ENCODE measurements at places on chromosomes 16 and 17.

DNA sequence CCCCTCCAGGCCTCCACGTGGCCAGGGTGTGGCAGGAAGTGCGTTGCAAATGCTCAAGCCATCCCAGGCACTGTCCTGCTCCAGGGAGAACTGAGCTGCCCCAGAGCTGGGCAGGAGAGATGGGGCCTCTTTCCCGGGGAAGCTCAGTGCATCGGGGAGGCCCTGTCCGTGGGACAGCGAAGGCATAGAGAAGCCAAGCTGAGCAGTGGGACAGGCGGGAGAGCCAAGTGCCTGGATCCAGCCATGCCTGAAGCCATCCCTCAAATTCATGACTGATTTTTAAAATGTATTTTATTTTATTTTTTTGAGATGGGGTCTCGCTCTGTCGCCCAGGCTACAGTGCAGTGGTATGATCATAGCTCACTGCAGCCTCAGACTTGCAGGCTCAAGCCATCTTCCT is 25.4 kb upstream of the SSTR5 start:
- no peak for DNase-seq

DNA sequence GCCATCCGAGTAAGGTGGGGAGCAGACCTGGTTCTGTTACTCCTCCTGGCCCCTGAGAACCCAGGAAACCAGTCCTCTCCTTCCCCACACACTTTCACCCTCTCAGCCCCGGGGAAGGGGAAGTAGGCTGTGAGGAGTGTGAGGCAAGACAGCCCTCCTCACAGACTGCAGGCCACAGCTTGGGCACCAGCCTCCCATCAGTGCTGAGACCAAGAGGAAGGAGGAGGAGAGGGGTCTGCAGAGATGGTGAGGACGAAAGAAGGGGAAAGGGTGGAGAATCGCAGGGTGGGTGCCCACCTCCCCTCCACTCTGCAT is 7.0 kb downstream of the G6PC3 start:
- DNase-seq = no peak

- no peak for DNase-seq
Observed at GRCh38 chr17:58968426-58969061, 138.1 kb downstream of the TRIM37 start.

- DNase-seq = no peak
Observed at GRCh38 chr16:77324729-77325128, 110.1 kb downstream of the ADAMTS18 start.

DNA sequence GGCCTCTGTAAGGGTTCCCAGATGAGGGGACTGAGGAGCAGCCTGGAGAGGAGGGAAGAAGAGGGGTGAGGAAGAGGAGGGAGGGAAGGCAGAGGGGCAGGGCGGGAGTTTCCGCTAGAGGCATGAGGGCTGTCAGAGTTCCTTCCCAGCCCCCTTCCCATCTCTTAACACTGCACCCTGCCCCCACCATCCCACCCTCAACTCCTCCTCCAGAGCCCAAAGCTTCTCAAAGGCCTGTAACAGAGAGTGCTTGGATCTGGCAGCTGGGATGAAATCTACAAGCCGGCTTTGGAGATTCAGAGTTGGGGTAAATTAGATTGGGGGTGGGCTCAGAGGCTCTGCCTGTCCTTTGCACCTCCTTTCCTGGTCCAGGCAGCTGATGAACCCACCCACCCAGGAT is 57.3 kb upstream of the DLX4 start:
- no peak for DNase-seq

- DNase-seq = peak; percentile 50
Observed at GRCh38 chr16:85554889-85555718, 58.0 kb upstream of the GSE1 start.

DNA sequence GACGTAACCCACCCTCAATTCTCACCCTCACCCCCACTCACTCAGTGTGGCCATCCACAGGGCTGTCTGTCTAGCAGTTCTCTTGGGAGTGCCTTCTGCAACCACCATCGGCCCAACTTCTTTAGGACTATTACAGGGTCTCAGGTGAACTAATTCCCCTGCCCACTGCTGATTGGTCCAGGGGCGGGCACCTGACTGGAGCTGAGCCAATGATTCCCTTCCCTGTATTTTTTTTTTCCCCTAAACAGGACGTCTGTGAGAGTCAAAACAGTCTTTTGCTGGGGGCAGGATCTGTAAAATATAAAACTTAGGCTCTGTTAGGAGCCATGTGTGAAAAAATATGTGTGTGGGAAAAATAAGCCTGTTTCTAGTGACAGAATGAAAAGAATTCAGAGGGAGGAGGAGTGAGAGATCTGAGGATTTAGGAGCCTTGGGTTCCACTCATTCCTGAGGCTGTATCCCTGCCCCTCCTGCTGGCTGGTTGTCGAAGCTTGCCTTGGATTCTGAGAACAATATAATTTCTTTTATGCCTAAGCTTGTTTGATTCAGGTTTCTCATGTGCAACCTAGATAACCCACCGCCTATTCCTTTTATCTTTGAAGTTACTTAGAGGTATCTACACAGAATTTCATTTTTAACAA is 115.0 kb downstream of the SPACA3 start:
- DNase-seq = no peak

DNA sequence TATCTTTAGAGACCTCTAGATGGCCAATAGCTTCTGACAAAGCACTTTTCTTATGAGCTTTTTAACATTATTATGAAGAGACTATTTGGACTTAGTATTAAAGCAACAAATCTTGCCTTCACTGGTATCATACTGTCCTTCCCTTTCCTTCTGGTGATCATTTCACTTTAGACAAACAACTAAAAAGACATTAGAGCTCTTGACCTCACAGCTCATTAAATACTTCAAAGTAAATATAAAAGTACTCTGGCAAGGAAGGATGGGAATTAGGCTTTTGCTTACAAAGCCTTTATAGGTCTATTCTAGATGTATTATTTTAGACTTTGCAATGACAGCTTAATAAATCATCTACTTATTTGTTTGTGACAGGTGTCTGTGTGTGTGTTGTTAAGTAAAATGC is 11.1 kb downstream of the STXBP4 start:
- no peak for DNase-seq

- no peak for DNase-seq
Observed at GRCh38 chr17:8016632-8017424, 14.4 kb downstream of the GUCY2D start.

DNA sequence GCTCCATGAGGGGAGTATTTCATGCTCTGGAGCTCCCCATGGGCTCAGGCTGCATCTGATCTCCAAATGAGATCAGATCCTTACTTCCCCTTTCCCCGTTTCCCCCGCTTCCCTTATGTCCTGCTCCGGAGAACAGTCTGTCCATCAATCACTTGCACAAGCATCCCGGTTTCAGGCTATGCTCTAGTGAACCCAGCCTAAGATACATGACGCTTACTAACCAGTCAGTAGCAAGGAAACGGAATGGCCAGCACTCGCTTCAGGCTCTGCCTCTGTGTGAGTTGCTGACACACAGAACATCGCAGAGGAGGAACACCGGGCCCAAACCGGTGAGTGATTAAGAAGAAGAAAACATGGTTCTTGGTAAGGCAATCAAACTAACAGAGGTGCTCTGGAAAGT is 9.4 kb upstream of the ATP5MC1 start:
- DNase-seq = no peak

DNA sequence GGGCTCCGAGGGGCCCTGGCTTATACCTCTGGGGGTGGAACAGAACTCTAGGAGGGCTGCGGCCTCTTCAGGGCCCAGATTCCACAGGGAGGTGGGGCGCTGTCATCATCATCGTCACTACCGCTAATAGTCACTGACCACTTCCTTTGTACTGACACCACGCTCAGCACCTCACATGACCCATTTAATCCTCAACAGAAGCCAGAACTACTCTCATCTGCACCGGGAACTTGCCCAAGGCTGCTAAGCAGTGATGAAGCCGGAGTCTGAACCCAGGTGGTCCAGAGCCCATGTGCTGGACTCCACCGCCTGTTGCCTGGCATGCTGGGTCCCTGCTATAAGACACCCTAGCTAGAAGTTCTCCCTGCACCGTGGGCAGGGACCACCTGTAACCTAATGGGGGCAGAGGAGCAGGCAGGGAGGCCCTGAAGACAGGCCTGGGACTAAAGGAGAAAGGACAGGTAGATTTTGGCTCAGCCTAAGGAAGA is 12.0 kb downstream of the UNC13D start:
- DNase-seq = no peak

- DNase-seq = no peak
Observed at GRCh38 chr16:54268766-54269165, 17.8 kb downstream of the IRX3 start.

DNA sequence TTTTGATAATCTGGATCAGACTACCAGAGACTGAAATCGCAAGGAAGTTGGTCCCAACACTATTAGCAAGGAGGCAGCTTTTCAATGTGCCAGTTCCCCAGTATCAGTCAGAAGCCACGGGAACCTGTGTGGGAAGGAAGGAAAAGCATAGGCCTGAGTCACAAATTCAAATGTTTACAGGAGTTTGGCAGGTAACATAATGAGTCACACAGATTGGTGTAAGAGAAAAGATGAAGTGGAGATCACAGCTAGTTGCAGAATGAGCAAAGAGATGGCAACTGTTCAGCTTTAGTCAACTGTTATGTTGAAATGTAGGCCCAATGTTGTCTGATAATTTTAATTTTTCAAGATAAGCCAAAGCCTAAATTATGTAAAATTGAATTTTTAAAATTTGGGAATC is 28.1 kb upstream of the ITGA2B start:
- DNase-seq = no peak

DNA sequence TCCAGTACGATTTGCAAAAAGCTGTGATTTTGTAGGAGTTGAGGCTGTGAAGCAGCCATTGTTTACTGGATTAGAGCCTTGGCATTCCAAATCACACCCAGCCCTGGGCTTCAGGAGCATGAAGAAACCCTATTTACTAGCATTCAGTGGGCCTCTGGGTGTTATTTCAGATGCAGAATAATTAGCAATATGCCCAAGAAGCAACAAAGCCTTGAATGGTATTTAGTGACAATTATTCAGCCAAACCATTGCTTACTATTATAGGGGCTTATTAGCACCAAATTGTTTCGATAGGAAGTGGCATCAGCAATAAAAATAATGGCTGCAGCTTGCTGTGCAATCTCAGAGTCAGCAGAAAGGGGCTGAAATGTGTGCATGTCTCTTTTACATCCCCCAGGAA is 166.6 kb upstream of the SHISA6 start:
- no peak for DNase-seq

DNA sequence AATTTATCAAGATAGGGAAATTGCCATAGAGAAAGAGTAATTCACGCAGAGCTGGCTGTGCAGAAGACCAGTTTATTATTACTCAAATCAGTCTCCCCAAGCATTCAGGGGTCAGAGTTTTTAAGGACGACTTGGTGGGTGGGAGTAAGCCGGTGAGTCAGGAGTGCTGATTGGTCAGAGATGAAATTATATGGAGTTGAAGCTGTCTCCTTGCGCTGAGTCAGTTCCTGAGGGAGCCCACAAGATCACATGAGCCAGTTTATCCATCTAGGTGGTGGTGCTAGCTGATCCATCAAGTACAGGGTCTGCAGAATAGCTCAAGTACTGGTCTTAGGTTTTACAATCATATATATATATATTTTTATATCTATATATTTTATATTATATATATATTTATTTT is 6.0 kb upstream of the AQP8 start:
- no peak for DNase-seq

DNA sequence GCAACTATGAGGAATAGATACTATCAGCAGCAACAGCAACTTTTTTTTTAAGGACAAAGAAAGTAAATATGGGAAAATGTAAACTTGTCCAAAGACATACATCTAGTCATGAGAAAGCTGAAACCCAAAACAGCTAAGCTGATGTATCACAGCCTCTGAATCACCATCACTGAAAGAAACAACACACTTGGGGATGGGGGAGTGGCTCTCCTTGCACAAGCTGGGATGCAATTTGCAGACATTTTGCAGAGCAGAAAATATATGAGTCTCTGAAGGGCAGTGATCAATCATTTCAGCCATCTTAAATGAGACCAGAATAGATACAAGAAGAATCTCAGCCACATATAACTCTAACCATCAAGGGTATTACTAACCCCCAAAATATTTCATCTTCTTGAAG is 79.1 kb downstream of the GRIN2A start:
- no peak for DNase-seq

- no peak for DNase-seq
Observed at GRCh38 chr17:28675980-28676379, 14.0 kb downstream of the SUPT6H start.

DNA sequence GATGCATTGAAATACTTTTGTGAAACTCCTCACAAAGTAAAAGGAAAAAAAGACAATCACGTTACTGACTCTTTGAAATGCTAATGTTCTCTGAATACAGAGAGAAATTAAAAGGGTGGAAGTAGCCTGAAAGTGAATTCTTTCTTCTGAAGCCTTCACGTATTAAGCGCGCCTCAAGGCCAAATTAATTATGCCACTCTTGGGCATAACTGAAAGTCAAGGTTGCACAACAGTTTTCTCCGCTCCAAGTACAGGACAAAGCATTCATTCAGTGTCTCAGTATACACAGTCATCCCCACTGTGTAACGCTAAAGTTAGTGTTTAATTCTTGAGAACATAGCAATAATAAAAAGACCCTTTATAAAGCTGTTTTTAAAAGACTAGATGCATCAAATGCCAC is 21.5 kb downstream of the PARN start:
- DNase-seq = no peak

- no peak for DNase-seq
Observed at GRCh38 chr17:50626037-50626574, 8.6 kb upstream of the ABCC3 start.

DNA sequence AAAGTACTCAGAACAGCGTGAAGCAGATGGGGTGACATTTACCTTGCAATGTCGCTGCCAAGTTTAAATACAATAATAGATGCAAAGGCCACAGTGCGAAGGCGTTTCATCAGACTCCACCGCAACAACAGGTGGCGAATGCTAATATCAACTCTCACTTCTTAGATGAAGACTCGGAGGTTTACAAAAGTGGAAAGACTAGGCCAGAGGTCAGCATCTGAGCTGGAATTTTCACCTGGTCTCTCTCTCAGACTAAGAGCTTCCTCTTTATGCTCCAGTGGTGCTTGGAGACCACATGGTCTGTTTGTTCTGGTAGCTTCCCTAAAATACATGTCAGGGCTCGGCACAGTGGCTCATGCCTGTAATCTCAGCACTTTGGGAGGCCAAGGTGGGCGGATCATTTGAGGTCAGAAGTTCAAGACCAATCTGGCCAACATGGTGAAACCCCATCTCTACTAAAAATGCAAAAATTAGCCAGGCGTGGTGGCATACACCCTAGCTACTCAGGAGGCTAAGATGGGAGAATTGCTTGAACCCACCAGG is 169.1 kb downstream of the XYLT1 start:
- DNase-seq = no peak
